ENCODE measurements at places on chromosomes 5 and 9. TPM values are rescaled to one million over a fixed set of nuclear protein-coding genes. Genes with fewer than 3 reads are reported as not detected.

The KIAA1958 gene
- polyA plus RNA-seq = 0.60 TPM

The SCGB3A2 gene
- polyA plus RNA-seq = not detected

The FAM153A gene
- polyA plus RNA-seq = 0.12 TPM

The SPATA31D4 gene
- not detected for polyA plus RNA-seq

The SLC30A5 gene
- polyA plus RNA-seq = 11.3 TPM
